Amygdala (tissue), 56 donors: ENCODE measurements at places on chromosomes 11 and 22.

GRCh38 chr22:48434868-48435250 is 1392.8 kb downstream of the BRD1 start:
- DNase-seq = no peak

- no peak for DNase-seq
These were observed 83.6 kb downstream of the KCNJ1 start for GRCh38 chr11:128783513-128783912.

DNA sequence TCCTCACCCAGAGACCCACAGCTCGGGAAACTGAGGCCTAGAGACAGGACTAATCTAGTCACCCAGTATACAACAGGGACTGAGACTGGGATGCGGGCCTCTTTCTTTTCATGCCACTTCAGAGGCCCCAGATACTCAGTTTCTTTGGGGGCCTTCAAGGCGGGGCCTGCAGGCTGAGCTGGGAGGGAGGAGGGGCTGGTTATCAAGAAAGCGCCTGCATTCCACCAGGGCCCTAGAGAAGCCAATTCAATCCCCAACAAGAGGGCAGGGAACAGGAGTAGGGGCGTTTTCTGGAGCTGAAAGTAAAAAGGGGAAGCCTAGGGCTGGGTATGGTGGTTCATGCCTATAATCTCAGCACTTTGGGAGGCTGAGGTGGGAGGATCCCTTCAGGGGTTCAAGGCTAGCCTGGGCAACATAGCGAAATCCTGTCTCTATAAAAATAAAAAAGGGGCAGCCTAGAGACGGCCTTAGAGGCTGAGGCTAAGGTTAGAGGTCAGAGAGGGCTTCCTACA is 1.6 kb downstream of the ATG2A start:
- DNase-seq = no peak

GRCh38 chr11:117997823-117998579 is 11.8 kb downstream of the IL10RA start:
- no peak for DNase-seq

DNA sequence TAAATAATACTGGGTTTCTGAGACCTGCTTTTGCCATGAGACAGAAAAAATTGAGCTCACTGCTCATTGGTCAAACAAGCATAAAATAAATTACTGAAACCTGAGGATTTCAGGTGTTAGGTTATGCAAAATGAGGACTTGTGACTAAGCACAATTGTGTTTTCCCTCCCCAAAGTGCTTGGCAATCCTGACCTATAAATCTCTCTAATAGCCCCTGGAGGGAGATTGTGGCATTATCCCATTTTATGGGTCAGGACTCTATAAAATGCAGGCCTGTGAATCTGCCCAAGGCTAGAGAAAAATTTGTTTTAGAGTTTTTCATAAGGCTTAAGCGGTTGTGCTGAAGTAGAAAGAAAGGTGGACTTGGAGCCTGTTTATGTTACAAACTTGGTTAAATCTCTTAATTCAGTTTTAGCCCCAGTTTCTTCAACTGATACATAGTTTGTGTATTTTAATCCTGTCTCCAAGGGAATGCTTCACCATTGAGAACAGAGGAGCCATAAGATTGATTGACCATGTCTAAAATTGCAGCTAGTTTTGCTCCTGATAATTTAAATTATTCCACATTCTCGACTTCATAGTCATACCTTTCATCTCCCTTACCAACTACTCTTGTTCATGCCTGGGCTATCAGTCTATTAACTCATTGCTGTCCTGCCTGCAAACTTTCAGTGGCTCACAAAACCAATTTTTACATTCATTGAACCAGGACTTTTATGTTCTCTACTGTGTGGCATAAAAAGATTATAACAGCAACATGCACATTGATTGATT is 63.6 kb upstream of the LRRC4C start:
- DNase-seq = no peak
